ENCODE measurements at places on chromosomes 11 and 22.

DNA sequence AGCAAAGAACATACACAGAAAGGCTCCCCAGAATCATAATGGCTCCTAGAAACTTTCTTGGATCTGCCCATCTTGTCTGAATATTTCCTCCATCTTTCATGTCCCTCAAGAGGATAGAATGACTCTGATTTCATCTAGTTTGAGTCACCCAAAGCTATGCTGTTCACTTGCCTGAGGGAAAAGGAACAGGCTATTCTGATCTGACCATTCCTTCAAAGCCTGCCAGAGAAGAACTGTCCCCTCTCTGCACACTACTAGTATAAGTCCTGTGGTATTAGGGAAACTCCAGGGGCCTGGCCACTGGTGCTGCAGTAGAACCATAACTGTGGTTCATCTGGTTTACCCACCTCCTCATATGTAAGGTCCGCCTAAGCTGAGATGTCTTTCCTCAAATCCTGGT lies 2.4 kb upstream of the PATE1 start:
- no peak for DNase-seq

GRCh38 chr11:111696556-111696955 lies 69.6 kb downstream of the PPP2R1B start:
- no peak for DNase-seq

DNA sequence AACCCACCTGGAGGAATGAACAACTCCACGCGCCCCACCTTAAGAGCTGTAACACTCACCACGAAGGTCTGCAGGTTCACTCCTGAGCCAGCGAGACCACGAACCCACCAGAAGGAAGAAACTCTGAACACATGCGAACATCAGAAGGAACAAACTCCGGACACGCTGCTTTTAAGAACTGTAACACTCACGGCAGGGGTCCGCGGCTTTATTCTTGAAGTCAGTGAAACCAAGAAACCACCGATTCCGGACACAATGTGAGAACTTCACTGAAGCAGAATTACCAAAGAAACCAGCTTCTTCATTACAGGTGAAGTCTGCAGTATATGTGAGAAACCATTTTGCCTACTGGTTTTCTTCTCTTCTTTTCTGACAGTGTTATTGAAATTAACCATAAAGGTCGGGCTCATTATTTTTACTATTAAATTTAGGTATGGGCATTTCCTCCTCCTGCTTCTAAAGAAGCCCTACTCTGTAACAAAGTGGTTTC lies 303.0 kb downstream of the KCNA4 start:
- DNase-seq = no peak

DNA sequence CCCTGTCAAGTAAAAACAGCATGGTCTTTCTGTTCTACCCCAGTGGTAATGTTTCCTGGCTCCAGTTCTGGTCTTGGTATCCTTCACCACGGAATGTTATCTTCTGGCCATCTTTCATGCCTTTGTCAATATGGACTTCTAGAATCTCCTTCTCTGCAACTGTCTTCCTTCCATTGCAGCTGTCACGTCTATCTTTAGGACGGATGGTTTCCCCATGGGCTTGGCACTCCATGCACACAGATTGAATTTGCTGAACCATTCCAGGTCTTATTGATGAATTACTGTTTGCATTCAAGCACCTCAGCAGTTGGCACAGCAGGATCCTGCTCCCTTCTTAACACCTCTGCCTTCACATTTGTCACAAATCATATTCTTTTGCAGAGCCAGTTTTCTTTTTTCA lies 44.9 kb upstream of the SLC25A18 start:
- DNase-seq = no peak

DNA sequence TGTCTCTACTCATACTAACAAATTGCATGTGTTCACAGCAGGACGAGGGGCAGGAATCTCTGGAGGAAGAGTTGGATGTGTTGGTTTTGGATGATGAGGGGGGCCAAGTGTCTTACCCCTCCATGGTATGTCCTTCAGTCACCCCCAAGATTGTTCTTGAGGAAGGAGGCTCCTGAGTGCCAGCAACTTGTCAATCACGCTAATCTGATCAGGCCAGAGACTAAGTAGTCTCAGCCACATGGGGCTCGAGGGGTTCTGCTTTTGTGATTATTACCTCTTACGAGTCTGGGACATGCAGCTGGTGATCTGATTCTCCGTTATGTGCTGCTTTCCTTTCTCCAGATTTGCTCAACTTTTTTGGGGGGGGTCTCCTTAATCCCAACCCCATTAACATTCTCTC lies 54.3 kb downstream of the CTNND1 start:
- DNase-seq = no peak

DNA sequence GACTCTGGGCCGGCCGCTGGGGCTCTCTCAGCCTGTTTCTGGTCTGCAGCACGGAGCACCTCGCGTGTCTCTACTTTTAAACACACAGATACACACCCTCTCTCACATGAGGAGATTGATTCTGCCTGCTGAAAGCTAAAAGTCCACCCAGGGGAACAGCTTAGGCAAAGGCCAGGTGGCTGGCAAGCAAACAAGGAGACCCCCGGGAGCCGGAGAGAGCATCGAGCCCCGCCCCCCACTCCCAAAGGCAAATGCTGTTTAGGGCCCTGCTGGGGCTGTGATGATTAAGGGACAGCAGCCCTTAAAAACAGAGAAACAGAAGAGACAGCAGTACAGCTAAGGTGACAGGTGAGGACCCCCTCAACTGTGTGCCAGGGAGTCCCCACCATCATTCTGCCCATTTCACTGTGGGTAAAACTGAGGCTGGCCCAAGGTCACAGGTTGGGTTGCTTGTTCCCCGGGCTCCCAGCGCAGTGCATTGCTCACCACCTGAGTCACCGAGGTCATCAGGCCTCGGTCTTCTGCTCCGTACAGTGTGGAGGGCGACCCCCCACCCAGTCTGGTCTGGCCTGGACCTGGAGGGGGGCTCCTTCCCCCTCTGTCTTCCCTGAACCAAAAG lies 6.8 kb downstream of the CABP7 start:
- no peak for DNase-seq

GRCh38 chr22:46501701-46502100 lies 35.7 kb downstream of the CELSR1 start:
- DNase-seq = no peak

DNA sequence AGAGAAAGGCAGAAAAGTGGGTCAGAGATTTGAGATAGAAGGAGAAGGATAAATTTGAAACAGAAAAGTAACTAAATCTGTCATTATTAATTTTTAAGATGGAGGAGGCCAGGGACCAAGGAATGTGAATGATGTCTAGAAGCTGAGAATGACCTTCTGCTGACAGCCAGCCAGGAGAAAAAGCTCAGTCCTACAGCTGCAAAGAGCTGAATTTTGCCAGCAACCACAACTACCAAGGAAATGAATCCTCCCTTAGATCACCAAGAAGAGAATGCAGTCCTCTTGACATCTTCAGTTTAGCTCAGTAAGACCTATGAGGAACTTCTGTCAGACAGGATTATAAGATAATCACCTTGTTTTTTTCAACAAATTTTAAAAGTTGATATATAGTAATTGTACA lies 538.2 kb downstream of the LRRC4C start:
- DNase-seq = no peak

DNA sequence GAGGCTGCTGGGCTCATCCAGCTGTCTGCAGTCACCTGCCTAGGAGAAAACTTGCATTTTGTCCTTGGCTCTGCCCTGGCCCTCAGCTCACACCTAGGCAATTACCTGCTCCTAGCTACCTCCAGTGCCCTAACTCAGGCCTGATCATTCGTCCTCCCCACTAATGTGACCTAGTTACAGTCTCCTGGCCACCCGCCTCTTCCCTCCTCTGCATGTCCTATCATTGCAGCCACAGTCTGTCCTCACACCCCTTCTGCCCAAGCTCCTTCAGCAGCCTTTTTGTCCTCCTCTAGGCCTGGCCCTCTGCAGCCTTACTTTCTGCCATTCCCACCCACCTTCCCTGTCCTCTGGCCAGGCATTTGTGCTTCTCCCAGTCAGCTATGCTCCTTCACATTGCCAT lies 17.7 kb upstream of the CCDC134 start:
- no peak for DNase-seq

DNA sequence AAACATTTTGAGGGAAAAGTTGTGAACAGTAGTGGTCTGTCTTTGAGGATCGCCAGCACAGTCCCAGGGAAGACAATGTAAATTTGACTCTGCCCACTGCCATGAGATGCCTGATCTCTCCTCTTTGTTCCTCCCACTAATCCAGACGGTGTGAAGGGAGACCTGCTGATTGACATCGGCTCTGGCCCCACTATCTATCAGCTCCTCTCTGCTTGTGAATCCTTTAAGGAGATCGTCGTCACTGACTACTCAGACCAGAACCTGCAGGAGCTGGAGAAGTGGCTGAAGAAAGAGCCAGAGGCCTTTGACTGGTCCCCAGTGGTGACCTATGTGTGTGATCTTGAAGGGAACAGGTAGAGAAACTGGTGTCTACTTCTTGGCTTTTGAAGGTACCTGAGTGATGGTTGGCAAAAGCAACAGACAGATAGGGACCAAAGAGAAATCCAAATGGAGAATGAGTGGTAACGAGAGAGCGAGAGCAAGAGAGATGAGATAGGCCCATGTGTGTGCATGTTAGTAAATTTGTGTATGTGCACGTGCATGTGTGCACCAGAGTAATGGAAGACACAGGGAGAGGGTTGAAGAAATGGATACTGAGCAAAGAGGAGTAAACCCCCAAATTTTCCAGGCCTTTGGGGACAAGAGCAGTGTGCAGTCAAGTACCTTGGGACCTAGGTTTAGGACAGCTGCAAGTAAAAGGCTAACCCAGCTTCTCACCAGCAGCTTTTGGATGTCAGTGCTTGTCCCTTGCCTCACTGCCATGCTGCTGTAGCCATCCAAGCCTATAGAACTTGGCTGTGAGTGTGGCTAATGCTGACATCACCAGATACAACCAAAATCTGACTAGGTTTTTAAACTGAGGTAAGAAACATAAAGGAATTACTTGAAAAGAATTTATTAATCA lies 1.9 kb downstream of the NNMT start:
- DNase-seq = no peak
